Mammary epithelial cell (primary cell): ENCODE measurements at places on chromosomes 2 and 18. TPM values are rescaled to one million over a fixed set of nuclear protein-coding genes. Genes with fewer than 3 reads are reported as not detected.

DNA sequence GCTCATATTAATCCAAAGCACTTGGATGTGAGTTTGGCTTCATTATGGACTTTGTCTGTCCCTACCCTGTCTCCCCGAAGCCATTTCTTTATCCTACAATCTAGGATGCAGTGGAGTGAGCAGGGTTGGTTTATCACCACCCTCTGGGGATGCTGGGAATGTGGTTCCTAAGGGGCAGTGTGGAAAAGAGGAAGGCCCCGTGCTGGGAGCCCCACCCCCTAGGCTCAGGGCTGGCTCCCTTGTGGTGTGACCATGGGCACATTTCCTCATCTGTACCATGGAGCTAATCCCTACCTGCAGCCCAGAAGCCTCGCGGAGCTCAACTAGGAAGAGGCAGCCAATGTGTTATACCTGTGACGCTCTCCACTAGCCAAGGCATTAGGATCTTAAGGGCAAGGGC, 92.5 kb downstream of the TGOLN2 start:
- no peak for DNase-seq

ADAM23 gene
- 2.5 TPM for polyA plus RNA-seq

DNA sequence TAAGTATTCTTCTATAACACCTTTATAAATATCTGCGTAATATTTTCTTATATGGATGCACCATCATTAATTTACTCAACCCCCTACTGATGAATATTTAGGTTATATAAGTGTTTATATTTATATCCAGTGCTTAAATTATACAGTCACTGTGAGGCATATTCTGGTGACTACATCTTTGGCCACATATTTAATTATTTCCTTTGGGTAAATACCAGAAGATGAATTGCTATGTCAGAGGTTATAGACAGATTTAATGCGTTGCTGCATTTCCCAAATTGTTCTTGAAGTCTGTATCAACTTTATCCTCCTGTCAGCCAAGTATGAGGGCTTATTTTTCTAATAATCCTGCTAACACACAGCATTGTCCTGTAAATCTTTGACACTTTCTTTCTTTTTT, 18.7 kb downstream of the DYSF start:
- DNase-seq, result no peak

DNA sequence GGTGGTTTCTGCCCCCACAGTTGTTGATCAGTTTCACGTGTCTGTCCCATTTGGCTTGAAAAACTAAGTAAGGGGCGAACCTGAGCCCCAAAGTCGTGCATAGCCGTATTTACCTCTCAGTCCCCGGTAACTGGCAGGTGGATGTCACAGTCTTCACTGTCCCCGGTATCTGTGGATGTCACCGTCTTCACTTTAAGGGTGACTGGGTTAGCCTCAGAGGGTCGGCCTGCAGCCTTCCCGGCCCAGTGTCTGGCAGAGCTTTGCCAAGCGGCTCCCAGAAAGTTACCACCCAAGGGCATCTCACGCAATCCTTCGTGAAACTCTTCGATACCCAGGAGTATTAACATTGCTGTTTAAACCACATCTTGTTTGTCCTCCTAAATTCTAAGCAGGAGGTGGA, 125.3 kb upstream of the CTDP1 start:
- DNase-seq, result no peak

LOXHD1 gene
- not detected for polyA plus RNA-seq

SERPINB3 gene
- polyA plus RNA-seq, result 12.3 TPM

DNA sequence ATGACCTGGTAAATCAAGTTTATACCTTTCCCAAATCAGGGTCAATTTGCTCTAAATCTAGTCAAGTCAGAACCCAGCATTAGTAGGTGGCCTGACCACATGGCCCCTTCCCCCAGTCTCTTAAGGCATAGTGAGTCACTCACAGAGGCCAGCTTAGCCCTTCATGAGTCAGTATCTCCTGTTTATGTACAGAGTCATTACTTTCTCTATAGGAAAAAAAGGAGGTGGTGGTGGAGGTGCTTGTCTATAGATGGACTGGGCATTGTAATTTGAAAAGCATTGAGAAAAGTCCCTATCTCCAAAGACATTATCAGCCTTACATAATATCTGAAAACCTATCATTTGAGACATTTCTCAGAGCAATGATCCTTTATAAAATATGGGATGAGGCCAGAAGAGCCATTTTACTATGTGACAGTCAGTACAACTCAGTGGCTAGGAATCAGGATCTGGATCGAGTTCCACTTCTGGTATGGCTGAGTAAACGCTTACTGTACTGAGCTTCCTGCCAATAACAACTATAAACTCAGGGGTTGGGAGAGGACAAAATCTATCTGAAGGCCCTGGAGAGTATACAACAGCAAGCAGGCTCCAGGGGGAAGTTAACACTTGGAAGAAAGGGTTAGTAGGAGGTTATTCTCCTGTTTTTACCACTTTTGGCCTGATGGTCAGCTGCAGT, 22.5 kb upstream of the SIGLEC15 start:
- DNase-seq, result peak; percentile 96

DNA sequence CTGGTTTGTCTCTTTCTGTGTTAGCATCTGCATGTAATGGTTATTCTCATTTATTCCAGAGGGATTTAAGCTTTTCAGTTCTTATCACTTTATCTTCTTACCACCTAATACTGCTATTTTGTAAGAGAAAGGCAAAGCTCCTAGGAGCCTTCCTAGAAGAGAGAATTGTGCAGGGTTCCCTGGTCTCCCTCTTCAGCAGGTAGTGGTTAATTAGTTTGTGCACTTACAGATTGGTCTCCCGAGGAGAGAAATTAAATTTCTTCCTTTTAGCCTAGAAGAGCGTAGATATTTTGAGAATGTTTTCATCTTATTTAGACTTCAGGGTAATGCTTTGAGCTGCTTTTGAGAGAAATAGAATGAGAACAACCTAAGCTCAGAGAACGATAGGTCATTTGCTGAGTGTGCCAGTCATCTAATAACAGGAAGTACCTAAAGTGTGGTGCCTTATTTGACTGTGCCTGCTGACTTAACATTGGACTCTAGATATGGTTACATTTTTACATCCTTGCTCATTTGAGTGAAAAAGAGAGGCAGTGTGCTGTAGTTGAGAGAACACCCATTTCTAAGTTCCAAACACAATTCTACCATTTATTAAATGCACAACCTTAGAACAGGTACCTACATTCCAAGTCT, 651.4 kb downstream of the STK39 start:
- DNase-seq, result no peak

MTCL1 gene
- polyA plus RNA-seq, result 10.3 TPM

OST4 gene
- 898 TPM for polyA plus RNA-seq

DNA sequence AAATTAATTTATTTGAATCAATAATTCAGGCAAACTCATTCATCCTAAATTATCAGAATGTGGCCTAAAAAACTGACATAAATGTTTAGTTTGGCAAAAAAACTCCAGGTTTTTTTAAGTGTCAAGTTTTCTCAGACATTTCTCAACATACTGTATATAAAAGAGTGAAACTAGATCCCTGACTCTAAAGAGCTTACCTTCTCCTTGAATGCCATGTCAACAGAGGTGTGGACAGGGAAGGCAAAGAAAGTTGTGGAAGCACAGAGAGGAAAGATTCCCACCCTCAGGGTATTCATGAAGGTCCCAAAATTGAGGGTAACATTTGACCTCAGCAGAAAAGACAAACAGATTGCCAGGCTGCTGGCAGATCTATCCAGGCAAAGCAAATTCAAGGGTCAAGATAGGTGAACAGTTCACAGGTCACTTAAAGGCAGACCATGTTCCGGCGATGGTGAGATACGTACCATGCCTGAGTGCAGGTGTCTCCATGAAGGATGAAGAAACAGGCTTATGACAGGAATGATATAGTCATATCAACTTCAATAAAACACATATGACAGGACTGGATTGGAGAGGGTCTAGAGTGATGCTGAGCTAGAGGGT, 1638.3 kb upstream of the ZEB2 start:
- DNase-seq, result no peak

DNA sequence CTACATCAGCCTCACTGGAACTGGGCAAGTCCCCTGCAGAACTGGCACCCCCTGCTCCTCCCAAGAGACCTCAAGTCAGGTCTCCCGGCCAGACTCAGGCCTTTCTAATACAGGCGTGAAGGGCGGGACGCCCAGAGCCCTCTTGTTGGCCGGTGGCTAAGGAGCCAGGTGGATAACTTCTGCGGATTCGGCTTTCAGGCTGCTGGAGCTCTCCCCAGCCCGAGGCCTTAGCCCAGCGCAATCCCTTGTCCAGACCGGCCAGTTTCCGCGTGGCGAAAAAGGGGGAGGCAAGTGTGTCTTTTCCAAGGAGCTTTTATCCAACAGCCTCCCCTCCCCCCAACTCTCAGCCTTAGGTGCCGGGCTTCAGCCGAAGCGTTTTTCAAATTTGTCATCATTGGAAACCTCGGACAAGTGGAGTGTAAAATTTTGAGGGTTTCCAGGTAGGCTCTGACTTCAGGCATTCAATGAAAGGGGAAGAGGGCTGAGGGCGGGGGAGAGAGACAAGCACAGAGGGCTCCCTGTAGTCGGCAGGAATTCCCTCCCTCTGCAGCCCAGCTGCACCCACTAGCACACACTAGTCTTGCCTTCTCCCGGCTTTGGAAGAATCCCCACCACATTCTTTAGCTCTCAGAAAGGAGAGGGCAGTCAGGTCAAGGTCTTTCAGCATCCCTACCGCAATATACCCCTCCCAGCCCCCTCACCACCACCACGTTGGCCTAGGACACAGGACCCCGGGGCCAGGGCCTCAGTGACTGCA, 9.5 kb upstream of the SATB2 start:
- no peak for DNase-seq

- DNase-seq, result no peak
These were observed 1.6 kb upstream of the TMBIM1 start for GRCh38 chr2:218293715-218294429.

- no peak for DNase-seq
These were observed 16.7 kb downstream of the DSG4 start for GRCh38 chr18:31393286-31393685.

- DNase-seq, result no peak
These were observed 192.5 kb downstream of the ATAD2B start for GRCh38 chr2:23734416-23734815.
